ENCODE measurements at places on chromosomes 3 and 15. TPM values are rescaled to one million over a fixed set of nuclear protein-coding genes. Genes with fewer than 3 reads are reported as not detected.
A peak's percentile ranks its signal among the peaks of the same experiment; 100 is the strongest.

GRCh38 chr3:126358038-126358815 lies 1.0 kb upstream of the KLF15 start:
- peak; percentile 63 for DNase-seq
- H3K27me3 ChIP-seq, result peaks cover 28% of the 10 kb centered on the region
- H3K27ac ChIP-seq, result no peak overlapping the region
- peaks cover 31% of the 10 kb centered on the region for H3K4me1 ChIP-seq

- no peaks in the 10 kb centered on the region for H3K4me1 ChIP-seq
- no peak within 1 kb of the TSS for H3K4me3 ChIP-seq
- H3K27ac ChIP-seq, result no peak within 1 kb of the TSS
- no peak for DNase-seq
- peaks cover 52% of the 10 kb centered on the region for H3K27me3 ChIP-seq
Observed at GRCh38 chr3:128466840-128467541, at the start of gene DNAJB8. TSS of gene DNAJB8 (minus strand) at chr3:128466890. CDS start at chr3:128463245, 3,645 bp downstream.

DNA sequence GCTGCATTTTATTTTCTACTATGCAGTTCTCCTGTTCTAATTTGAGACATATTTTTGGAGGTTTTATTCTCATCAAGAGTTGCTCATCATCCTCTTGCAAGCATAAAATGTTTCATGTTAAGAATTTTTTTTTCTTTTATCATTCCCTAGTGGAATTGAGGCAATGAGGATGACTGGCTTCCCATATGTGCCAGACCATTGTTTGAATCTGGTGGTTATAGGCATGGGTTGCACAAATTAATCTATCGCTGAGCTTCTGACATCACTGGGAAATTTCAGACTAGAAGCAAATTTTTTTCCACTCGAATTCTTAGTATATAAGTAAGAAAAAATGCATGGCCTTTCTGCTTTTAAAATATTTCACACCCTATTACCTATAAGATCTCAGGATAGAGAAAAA lies 279.1 kb upstream of the PLSCR5 start:
- no peaks in the 10 kb centered on the region for H3K36me3 ChIP-seq
- no peaks in the 10 kb centered on the region for H3K27me3 ChIP-seq
- no peaks in the 10 kb centered on the region for H3K4me1 ChIP-seq
- no peak overlapping the region for H3K4me3 ChIP-seq
- H3K27ac ChIP-seq, result no peak overlapping the region

- peaks cover 25% of the 10 kb centered on the region for H3K4me1 ChIP-seq
- H3K4me3 ChIP-seq, result no peak overlapping the region
Observed at GRCh38 chr15:70023064-70023768, 74.5 kb downstream of the TLE3 start.

Gene GPX1
- total RNA-seq, result 321 TPM

DNA sequence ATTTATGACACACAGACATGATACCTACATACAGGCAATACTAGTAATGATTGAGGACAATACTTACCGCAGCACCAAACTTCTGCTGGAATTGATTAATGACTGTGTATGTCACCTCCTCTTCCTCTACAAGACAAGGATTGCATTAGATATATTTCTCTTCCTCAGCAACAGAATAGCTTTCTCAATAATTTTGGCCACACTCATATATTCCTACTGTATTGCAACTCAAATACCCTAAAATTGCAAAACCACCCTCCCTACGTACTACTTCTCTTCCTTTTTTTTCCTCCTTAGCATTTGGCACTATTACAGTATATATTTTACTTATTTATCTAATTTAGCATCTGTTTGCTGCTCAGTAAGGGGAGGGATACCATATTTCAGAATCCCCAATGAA lies 14.8 kb downstream of the EXD1 start:
- H3K27me3 ChIP-seq, result no peaks in the 10 kb centered on the region
- peaks cover 16% of the 10 kb centered on the region for H3K4me1 ChIP-seq
- no peak overlapping the region for H3K4me3 ChIP-seq
- H3K27ac ChIP-seq, result no peak overlapping the region
- H3K36me3 ChIP-seq, result no peaks in the 10 kb centered on the region
- DNase-seq, result no peak

GRCh38 chr3:169241630-169241990 lies 421.9 kb downstream of the MECOM start:
- H3K4me1 ChIP-seq, result peaks cover 57% of the 10 kb centered on the region
- no peaks in the 10 kb centered on the region for H3K36me3 ChIP-seq
- H3K27me3 ChIP-seq, result no peaks in the 10 kb centered on the region
- no peak for DNase-seq
- H3K4me3 ChIP-seq, result peak overlapping the region; percentile 63

DNA sequence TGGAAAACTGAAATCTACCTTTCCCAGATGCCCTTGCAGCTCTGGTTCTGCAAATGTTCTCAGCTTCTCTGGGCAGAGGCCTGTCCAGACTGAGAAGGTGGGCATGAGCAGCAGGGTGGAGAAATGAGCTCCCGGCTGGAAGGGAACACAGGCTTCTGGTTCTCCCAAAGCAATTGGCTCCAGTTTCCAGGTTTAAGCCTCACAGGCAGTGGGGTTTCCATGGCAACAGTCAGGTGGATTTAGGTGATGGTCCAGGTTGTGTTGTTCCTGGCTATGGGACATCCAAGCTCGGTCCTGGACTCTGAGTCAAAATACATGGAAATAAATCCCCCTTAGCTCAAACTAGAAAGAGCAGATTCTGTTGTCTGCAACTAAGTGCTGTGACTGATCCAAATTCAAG lies 94.6 kb upstream of the IQSEC1 start:
- no peak overlapping the region for H3K4me3 ChIP-seq
- DNase-seq, result no peak
- no peak overlapping the region for H3K27ac ChIP-seq
- H3K27me3 ChIP-seq, result peaks cover 8% of the 10 kb centered on the region
- peaks cover 23% of the 10 kb centered on the region for H3K36me3 ChIP-seq
- peaks cover 43% of the 10 kb centered on the region for H3K4me1 ChIP-seq

GRCh38 chr3:171183042-171183441 lies 156.5 kb upstream of the SLC2A2 start:
- H3K4me3 ChIP-seq, result no peak overlapping the region
- H3K27ac ChIP-seq, result no peak overlapping the region
- no peaks in the 10 kb centered on the region for H3K27me3 ChIP-seq

Gene CLDN11
- 12.6 TPM for total RNA-seq

Gene RASGRF1
- 0.85 TPM for total RNA-seq

DNA sequence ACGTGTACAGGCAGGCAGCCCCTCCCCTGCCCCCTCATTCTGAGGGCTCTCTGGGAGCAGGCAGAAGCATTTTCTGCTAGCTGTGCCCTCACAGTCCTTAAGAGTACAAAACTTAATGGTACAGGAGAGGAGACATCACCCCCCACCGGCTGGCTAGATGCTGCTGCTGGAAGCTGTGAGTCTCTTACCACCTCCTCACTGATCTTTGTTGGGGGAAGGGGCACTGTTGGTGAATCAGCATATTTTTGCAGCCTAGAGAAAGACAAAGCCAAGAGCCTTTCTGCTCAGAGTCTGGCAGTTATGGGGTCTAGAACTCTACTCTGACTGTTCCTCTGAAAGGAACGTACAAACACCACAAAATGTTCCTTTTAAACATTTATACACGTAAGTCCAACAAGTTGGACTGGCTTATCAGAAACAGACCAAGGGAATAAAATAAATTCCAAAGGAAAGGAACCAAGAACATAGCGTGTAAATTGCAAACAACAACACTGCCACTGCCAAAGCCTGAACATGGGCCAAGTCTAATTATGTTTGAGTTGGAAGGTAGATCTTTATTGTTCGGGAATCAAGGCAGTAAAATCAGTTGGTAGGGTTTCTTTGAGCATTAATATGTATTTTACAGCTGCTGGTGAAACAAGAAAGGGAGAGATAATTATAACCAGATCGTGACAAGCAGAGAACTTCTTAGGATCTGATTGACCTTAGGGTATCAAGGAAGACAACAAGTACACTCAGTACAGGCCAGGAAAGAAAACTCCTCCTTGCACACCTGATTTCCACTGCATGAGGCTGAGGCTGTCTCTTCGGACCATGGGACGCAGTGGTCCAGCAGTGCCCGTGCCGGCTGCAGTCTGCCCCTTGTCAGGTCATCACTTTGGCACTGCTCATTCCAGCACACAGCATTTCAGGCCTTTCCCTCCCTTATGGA lies 27.4 kb downstream of the CLK3 start:
- peak overlapping the region; percentile 18 for H3K4me3 ChIP-seq
- peak; percentile 43 for DNase-seq
- no peaks in the 10 kb centered on the region for H3K27me3 ChIP-seq
- peak overlapping the region; percentile 96 for H3K27ac ChIP-seq
- H3K36me3 ChIP-seq, result peaks cover 13% of the 10 kb centered on the region
- H3K4me1 ChIP-seq, result peaks cover 23% of the 10 kb centered on the region

- DNase-seq, result no peak
- no peaks in the 10 kb centered on the region for H3K27me3 ChIP-seq
- H3K27ac ChIP-seq, result no peak overlapping the region
- no peaks in the 10 kb centered on the region for H3K4me1 ChIP-seq
Observed at GRCh38 chr15:55366981-55367380, 41.2 kb downstream of the CCPG1 start.

- DNase-seq, result no peak
- H3K27me3 ChIP-seq, result peaks cover 4% of the 10 kb centered on the region
- H3K36me3 ChIP-seq, result no peaks in the 10 kb centered on the region
Observed at GRCh38 chr3:123458255-123458654, 9.4 kb upstream of the ADCY5 start.

GRCh38 chr3:107598926-107599771 lies 76.4 kb downstream of the BBX start:
- DNase-seq, result peak; percentile 47
- H3K4me1 ChIP-seq, result peaks cover 60% of the 10 kb centered on the region
- peak overlapping the region; percentile 86 for H3K27ac ChIP-seq

DNA sequence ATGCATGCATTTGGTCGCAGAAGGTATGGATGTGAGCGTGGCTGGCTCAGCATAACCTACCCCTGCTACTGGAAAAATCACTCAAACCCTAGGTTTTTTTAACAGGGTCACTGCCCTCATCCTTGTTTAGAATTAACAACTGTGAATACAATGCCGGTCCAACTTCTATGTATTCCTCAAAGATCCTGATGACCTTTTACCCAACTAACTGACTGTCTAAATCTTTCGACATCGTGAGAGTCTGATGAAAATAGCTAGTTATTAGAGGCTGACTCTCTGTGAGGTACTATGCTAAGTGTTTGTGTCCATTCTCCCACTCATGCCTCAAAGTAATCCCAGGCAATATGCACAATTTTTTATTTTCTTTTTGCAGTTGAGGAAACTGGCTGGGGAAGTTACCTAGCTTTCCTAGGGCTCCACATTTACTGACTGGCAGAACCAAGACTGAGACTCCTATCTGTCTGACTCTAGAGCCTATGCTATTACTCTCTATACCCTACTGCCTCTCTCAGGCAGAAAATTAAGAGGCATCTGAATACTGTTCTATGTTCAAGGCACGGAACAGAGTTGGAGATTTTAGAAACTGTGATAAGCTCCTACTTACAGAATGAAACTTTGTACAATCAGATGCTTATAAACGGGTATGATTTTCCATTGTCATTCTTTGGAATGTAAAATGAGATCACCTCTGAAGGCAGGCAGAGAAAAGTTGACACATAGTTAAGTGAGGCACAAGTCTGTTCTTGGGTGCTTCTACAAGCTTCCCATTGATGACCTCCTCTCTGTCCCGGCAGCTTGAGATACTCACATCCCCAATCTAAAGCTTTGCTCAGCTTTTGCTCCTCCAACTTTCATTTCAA lies 56.4 kb downstream of the FILIP1L start:
- no peak overlapping the region for H3K27ac ChIP-seq
- H3K36me3 ChIP-seq, result no peaks in the 10 kb centered on the region
- H3K4me1 ChIP-seq, result peaks cover 10% of the 10 kb centered on the region
- no peak overlapping the region for H3K4me3 ChIP-seq
- no peak for DNase-seq

Gene ARL6IP5
- total RNA-seq, result 30.8 TPM

DNA sequence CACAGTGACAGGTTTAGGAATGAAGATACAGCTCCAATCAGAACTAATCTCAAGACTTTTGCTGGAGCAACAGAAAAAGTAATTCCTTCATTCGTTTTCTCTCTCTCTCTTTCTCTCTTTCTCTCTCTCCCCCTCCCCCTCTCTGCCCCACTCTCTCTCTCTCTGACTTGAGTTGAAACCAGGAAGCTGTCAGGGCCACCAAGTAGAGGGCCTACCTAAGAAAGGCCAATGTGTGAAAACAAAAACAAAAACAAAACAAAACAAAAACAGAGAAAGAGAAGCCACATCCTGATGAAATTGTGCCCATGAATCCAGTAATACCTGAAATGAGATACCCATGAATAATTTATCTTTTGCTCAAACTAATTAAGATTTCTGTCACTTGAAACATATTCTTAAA lies 72.9 kb downstream of the ATP8B4 start:
- no peak overlapping the region for H3K27ac ChIP-seq
- H3K27me3 ChIP-seq, result no peaks in the 10 kb centered on the region
- H3K4me3 ChIP-seq, result no peak overlapping the region
- no peak for DNase-seq
- H3K36me3 ChIP-seq, result peaks cover 18% of the 10 kb centered on the region

Gene IL12A
- total RNA-seq, result 0.69 TPM

DNA sequence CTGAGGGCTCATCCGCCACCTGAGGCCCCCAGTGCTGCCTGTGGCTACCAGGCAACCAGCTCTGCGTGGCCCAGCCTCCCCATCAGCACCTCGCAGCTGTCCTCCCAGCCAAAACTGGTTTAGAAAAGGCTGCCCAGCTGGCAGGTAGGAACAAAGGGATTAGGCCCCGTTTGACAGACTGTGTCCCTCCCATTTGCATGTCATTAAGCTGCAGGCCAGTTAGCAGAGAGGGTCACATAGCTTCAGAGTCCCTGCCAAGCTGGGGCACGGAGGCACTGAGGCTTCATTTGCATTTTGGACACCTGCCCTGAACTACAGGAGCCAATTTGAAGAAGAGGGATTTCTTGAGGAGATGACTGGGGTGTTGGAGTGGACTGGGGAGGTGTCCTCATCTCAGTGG lies 177.9 kb downstream of the TLE3 start:
- H3K4me3 ChIP-seq, result no peak overlapping the region
- H3K27me3 ChIP-seq, result peaks cover 2% of the 10 kb centered on the region
- 0 out of 2 replicates have a peak overlapping the region, but pooled peaks have one; percentile 6 for H3K27ac ChIP-seq
- peaks cover 5% of the 10 kb centered on the region for H3K36me3 ChIP-seq

Gene FOXB1
- total RNA-seq, result 10.8 TPM

DNA sequence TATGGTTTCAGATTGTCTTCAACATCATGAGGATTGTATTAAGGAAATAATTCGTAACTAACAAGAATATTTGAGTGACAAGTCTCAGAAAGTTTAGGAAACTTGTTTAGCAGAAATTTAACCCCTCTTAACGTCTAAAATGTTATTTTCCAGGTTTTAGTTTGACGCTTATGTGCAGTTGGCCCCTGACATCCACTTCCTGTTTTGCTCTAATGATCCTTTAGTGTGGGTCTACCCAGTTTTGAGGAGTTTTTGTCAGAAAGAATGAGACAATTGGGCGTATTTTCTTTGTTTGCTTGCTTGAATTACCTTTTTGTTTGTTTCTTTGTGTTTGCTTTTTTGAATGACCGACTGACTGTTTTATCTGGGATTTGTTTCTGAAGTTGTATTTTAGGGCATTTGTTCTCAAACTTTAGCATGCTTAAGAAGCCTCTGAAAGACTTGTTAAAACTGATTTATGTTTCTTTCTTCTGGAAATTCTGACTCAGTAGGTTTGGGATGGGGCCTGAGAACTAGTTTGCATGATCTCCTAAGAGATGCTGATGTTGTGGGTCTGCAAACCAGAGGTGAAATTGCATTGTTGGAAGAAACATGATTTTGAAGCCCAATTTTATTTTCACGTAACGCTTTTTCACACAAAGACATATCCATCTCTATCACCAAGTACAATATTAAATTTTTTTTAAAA lies 20.6 kb downstream of the RBMS3 start:
- no peak overlapping the region for H3K4me3 ChIP-seq
- H3K27me3 ChIP-seq, result no peaks in the 10 kb centered on the region
- peaks cover 18% of the 10 kb centered on the region for H3K4me1 ChIP-seq
- H3K27ac ChIP-seq, result 0 out of 2 replicates have a peak overlapping the region, but pooled peaks have one; percentile 28

All from WTC11 (cell line).